ENCODE measurements at places on chromosomes 2 and 18.

- H3K4me1 ChIP-seq = no peaks in the 10 kb centered on the region
- no peak overlapping the region for H3K27ac ChIP-seq
- H3K27me3 ChIP-seq = no peaks in the 10 kb centered on the region
These were observed 42.1 kb upstream of the SIGLEC15 start for GRCh38 chr18:45783097-45784075.

DNA sequence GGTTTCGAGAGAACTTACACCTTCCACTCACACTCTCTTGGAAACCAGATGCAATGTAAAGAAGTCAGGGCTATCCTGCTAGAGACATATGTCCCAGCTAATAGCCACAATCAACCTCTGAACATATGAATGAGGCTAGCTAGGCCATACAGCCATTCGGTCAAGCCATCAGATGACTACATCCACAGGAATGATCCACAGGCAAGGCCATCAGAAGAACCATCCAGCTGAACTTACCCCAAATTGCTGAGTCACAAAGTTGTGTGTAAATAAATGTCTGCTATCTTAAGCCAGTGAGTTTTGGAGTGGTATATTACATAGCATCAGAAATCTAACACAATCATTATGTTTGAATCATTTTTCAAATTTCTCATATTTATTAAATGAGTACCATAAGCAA is 5.2 kb upstream of the SPAST start:
- no peaks in the 10 kb centered on the region for H3K27me3 ChIP-seq
- no peak overlapping the region for H3K4me3 ChIP-seq
- no peak for DNase-seq
- no peaks in the 10 kb centered on the region for H3K4me1 ChIP-seq

- H3K36me3 ChIP-seq = peaks cover 53% of the 10 kb centered on the region
- no peaks in the 10 kb centered on the region for H3K27me3 ChIP-seq
- H3K27ac ChIP-seq = no peak overlapping the region
- H3K4me3 ChIP-seq = no peak overlapping the region
- DNase-seq = no peak
- peaks cover 12% of the 10 kb centered on the region for H3K4me1 ChIP-seq
These were observed 5.3 kb downstream of the COX5B start for GRCh38 chr2:97651114-97651513.

- no peak overlapping the region for H3K27ac ChIP-seq
- H3K4me3 ChIP-seq = no peak overlapping the region
- H3K4me1 ChIP-seq = no peaks in the 10 kb centered on the region
These were observed 1090.8 kb downstream of the BCL11A start for GRCh38 chr2:59462422-59463197.

- no peak for DNase-seq
- H3K27ac ChIP-seq = no peak overlapping the region
- peaks cover 5% of the 10 kb centered on the region for H3K4me1 ChIP-seq
- H3K27me3 ChIP-seq = no peaks in the 10 kb centered on the region
- H3K36me3 ChIP-seq = no peaks in the 10 kb centered on the region
These were observed 11.8 kb downstream of the PLEKHM3 start for GRCh38 chr2:208013285-208014178.

DNA sequence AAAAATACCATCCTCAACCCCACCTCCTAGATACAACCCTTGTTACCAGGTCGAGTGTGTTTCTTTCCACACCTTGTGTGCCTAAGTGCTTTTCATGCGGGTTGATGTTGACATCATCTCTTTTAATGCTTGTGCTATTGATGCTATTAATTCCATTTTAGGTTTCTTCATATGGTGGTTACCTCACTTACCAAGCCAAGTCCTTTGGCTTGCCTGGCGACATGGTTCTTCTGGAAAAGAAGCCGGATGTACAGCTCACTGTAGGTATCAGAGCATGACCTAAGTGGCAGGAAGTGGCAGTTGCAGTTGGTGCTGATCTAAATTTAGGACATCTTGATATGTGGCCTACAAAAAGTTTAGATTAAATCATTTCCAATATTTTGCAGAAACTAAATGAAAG is 149.9 kb upstream of the TTC39C start:
- no peaks in the 10 kb centered on the region for H3K36me3 ChIP-seq
- no peak overlapping the region for H3K4me3 ChIP-seq
- no peak overlapping the region for H3K27ac ChIP-seq
- DNase-seq = no peak
- H3K4me1 ChIP-seq = no peaks in the 10 kb centered on the region
